Muscle of leg (tissue), 16 donors: ENCODE measurements at places on chromosomes 1 and 21. TPM values are rescaled to one million over a fixed set of nuclear protein-coding genes. Genes with fewer than 3 reads are reported as not detected.

DNA sequence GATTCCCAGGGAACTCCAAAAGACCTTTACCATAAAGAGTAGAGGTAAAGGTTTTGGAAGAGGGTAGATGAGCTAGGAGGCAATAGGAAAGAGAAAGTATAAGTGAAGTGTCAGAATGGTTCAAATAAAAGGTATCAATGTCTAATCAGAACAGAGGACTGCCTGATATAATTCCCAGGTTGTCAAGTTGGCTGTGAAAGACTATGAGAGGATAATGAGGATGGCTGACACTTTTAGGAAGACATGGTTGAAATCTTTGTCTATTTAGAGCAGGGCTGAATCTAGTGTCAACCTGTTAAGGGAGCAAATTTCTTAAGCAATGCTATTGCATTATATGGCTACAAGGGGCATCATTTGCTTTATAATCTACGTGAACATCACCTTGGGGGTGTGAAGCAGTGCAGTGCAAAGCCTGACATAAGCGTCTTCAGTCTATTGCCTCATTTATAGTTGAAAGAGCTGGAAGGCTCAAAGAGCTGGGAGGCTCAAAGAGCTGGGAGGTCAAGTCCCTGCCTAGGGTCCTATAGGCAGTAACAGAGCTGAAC, 308.3 kb upstream of the DEPDC1 start:
- no peak for DNase-seq

GRCh38 chr1:226233806-226234205, 10.3 kb downstream of the MIXL1 start:
- no peak for DNase-seq

- no peak for DNase-seq
Observed at GRCh38 chr1:24228311-24228710, 41.2 kb upstream of the IFNLR1 start.

- no peak for DNase-seq
Observed at GRCh38 chr1:153100245-153100644, 5.9 kb upstream of the SPRR2E start.

DNA sequence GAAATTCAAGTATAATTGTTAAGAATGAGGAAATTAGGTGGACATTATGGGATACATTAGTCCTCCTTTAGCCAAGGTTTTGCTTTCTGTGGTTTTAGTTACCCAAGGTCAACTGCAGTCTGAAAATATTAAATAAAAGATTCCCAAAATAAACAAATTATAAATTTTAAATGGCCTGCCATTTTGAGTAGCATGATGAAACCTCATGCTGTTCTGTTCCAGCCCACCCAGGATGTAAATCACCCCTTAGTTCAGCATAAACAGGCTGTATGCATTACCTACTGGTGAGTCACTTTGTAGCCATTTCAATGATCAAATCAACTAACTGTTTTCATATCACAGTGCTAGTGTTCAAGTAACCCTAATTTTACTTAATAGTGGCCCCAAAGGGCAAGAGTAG, 132.5 kb upstream of the LYPLAL1 start:
- DNase-seq, result no peak

GRCh38 chr1:41618066-41618825, 133.8 kb upstream of the EDN2 start:
- DNase-seq, result peak; percentile 64

- DNase-seq, result no peak
Observed at GRCh38 chr1:51175278-51175677, 60.8 kb upstream of the RNF11 start.

- no peak for DNase-seq
Observed at GRCh38 chr1:93350322-93350721, 4.6 kb downstream of the DR1 start.

DNA sequence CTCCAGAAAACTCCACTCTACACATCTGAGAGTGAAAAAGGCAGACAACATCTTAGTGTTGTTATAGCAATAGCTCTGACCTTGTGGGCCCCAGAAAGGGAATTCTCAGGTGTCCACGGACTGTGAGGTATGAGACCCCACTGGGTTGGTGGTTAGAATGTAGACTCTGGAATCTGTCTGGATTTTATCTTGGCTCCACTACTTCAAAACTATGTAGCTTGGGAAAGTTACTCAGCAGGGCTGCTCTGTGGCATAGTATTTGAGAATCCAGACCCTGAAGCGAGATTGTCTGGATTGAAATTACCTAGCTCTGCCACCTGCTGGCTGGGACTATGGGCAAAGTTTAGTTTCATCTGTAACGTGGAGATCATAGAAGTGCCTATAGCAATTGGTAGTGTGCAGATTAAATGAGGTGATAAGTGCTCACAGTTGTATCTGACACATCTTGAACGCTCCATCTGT, 25.8 kb downstream of the PRDM2 start:
- DNase-seq, result peak; percentile 47

DNA sequence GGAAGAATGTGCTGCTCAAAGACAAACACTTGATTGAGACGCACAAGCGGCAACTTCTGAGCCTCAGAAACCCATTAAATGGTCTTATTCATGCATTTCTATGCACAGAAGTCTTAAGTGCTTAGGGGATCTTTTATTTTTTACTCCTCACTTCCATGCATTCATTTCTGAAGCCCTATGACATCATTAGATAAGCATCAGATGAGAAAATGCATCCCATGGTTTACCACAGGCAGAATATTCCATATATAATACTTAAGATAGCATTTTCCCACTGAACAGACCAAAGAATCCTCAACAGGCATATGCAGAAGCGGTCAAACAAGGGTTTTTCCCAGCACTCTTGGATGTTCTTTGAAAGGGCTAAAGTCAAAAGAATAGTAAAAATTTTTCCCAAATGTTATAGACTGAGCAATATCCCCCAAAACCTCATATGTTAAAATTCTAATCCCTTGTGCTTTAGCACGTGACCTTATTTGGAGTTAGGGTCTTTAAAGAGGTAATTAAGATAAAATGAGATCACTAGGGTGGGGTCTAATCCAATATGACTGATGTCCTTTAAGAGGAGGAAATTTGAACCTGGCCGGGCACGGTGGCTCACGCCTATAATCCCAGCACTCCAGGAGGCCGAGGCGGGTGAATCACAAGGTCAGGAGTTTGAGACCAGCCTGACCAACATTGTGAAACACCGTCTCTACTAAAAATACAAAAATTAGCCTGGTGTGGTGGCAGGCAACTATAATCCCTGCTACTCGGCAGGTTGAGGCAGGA, 22.6 kb upstream of the FAM89A start:
- no peak for DNase-seq

DNA sequence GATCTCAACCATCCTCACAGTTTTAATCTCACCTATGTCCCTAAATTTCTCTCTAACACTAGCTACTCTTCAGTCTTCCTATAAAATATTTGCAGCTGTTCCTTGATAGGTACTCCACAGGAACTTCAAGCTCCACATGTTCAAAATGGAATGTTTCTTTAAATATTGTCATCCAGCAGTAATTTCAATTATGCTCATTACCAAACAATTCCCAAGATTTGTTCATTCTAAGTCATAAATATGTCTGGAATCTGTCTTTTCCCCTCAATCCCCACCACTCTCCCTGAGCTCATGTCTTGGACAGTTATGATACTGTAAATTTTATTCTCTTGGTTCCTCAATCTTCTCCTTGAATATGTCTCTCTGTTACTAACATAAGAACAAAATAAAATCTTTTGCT, 214.4 kb downstream of the NRIP1 start:
- DNase-seq, result no peak

GRCh38 chr1:111129376-111129775, 10.5 kb downstream of the DRAM2 start:
- DNase-seq, result no peak

GRCh38 chr1:207822124-207822601, 70.3 kb downstream of the CD46 start:
- DNase-seq, result no peak

DNA sequence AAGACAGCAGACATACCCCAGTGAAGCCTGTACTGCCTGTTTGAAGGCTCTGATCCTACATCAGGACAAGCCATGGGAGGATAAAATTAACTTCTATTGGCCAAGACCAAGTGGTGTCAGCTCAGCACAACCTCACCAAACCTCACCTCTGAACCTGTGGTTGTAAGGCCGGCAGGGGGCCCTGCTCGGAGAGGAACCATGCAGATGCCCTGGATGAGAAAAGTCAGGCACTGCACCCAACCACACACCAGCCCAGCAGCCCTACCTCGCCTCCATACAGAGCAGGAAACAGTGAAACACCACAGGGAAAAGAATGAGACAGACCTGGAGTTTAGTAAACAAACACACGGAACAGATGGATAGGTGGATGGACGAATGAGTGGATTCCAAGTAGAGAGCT, 70.0 kb upstream of the PAX7 start:
- DNase-seq, result no peak

- DNase-seq, result no peak
Observed at GRCh38 chr1:229445828-229446227, 11.9 kb upstream of the ACTA1 start.

GRCh38 chr1:30912913-30913652, 4.5 kb upstream of the SDC3 start:
- peak; percentile 73 for DNase-seq

DNA sequence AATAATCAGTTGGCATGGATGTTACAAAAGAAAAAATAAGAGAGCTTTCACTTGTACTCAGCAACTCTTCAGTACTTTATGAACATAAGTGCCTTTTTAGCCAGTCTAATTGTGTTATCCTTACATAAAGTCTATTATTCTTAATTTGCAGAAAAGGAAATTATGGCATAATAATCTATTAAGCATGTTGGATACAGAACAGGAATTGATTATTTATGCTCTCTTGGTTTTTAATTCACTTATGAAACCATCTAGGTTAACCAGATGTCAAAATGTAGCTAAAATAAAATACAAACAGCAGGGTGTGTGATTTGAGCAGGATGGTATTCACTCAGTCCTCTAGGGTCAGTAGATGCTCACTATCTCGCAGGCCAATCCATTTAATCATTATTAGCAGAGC, 79.7 kb downstream of the PLPPR5 start:
- DNase-seq, result no peak

GRCh38 chr1:47785561-47786271, 211.5 kb downstream of the TRABD2B start:
- peak; percentile 48 for DNase-seq

GRCh38 chr1:5967351-5968160, 24.7 kb downstream of the NPHP4 start:
- DNase-seq, result peak; percentile 87

- no peak for DNase-seq
Observed at GRCh38 chr1:240111558-240111957, 19.9 kb downstream of the FMN2 start.

GRCh38 chr1:230415405-230416132, 10.6 kb downstream of the PGBD5 start:
- DNase-seq, result peak; percentile 19

GRCh38 chr1:228190778-228191177, 17.1 kb upstream of the OBSCN start:
- no peak for DNase-seq

DNA sequence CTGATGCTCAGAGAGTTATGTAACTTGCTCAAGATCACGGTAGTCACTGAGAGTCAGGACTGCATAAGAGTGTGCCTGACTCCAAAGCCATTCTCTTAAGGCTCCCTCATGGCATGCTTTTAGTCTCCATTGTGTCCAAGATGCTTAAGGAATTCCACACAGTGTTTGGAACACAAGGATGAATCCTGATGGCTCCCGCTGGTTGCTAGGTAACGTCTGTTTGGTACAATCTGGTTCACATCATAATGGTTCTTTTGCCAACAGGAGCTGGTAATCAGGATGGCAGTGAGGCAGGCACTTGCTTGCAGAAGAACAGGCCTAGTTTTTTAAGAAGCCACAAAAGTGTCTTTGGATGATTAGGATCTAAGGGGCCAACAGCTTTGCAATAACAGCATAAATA, 436.5 kb upstream of the DAB1 start:
- no peak for DNase-seq

Gene SLC25A44
- total RNA-seq, result 6.3 TPM

Gene DDR2
- total RNA-seq, result 58.2 TPM

Gene ETV3L
- total RNA-seq, result not detected

Gene FMO2
- total RNA-seq, result 0.44 TPM
